NCI-H1694 treated with DMSO at 0.1 percent for 48 hours (cell line): ENCODE measurements at places on chromosomes 12 and 14.

GRCh38 chr12:111084158-111084557 lies 163.8 kb upstream of the MYL2 start:
- DNase-seq: no peak

DNA sequence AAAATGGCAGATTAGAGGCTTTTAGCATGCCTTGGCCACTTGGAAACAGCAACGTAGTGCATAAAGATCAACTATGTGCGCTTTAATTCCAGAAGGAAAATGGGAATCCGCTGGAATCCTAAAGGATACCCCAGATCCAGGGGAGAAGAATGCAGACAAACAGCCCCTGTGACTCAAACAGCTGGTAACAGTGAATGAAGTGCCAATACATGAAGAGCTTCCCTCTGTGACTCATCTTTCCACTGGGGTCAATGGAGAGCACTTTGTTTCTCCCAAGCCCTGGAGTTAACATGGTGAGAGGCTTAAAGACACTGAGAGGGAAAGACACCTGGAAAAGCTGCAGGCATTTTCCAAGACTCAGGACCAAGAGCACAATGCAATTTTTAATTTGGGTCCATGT lies 263.1 kb downstream of the CEP128 start:
- DNase-seq: no peak

GRCh38 chr14:67784244-67784823 lies 32.1 kb downstream of the ZFYVE26 start:
- DNase-seq: no peak

DNA sequence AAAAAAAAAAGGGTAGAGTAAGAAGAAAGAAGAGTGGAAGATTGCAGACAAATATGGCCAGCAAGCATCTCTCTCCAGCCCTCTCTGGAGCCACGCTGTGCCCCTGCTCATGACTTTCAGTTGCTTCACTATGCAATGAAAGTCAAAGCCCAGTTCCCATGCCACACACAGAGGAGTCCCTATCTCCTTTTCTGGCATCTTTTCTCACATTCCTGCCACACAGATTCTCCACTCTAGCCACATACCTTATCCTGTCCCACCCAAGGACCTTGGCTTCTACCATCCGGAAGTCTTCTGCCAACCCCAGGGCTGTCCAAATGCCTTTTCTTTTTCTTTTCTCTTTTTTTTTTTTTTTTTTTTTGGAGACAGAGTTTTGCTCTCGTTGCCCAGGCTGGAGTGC lies 39.3 kb upstream of the CAPRIN2 start:
- DNase-seq: no peak

DNA sequence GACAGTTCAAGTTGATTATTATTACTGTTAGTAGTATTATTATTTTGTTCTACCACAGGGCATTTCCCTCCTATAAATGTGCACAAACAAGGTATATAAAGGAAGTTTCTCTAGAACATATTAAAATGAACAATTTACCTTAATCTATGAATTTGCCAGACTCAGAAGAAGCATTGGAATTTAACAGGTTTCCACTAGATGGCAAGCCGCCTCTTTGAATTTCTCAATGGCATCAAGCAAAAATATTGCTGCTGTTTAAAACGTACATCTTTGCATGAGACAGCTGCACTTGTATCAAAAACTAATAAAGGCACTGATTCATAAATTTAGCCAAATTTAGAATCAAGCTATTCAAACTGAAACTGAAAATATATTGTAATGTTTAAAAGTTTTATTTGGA lies 34.6 kb upstream of the MIS18BP1 start:
- DNase-seq: no peak

GRCh38 chr12:45547822-45548221 lies 181.7 kb upstream of the ARID2 start:
- DNase-seq: no peak

DNA sequence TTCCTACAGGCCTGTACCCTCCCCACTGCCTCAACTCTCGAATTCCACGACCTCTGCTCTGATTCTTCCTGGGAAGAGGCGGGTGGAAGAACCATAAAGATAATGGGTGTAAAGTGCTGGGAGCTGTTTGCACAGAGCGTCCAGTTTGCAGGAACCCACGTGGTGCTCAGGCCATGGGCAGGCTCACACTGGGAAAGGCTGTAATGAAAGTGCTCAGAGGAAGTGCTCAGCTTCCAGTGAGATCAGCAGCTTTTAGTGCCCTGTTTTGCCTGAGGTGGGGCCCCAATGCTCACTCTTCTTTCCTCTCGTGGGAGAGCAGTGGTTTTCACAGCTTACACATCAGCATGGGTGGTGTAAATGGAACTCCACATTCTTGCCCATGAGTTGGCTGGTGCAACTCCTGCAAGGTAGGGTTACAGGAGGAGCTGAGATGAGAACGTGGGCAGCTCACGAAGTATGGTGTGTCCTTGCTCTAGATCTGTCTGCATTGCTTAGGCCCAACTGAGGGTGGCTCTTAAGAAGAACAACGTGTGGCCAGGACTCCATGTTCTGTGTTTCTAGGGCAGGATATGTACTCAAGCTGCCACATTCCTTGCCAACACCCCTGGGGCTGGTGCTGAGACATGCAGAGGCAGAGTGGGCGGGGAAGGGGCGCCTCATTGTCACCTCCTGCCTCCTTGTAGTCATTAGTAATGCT lies 2.9 kb downstream of the TMEM63C start:
- DNase-seq: no peak

DNA sequence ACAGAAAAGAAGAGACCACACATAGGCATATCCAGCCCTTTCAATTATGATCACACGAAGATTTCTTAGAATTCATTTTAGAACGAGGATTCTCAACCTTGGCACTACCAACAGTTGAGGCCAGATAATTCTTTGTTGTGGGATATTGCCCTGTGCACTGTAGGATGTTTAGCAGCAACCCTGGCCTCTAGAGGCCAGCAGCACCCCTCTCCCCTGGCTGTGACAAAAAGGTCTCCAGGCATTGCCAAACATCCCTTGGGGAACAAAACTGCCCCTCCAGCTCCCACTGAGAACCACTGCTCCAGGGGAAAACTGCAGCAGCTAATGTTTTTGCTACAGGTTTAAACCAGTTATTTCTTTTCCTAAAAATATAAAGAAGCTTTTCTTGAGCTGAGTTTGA lies 7.1 kb downstream of the NT5DC3 start:
- DNase-seq: no peak

DNA sequence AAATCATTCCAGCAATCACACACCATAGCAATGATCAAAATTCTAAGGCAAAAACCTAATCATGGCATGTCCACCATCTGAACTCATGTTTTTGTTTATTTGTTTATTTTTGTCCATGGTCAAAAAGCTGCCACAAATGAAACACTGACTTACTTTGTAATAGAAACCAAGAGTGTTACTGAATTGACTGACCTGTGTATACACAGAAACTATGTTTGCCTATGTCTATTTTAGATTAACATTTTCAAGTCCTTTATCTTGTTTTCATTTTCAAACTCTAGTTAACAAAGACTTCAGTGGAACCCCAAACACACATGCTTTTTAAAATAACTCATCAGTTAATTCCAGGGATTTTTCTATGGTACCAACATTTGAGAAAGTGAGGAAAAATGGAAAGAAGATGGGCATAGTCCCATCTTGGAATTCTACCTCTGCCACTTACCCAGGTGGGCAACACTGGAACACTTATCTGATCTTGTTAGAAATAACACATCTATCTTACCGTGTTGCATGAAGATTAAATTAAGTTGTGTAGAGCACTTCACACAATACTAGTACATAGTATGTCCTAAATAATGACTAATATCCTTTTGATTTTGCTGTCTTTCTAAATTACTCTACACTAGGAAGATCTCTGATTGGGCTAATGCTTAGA lies 6.4 kb downstream of the LUM start:
- DNase-seq: no peak

DNA sequence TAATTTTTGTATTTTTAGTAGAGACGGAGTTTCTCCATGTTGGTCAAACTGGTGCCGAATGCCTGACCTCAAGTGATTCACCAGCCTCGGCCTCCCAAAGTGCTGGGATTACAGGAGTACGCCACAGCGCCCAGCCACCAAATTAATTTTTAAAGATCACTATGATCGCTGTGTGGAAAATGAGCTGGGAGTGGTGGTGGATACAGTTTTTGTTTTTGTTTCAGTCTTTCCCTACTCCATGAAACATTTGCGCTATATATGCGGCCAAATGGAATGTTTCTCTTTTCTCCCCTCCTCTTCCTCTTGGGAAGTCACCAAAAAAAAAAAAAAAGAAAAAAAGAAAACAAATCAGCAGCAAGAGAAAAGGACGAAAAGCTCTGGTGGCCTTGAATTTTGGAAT lies 20.8 kb upstream of the P2RX4 start:
- DNase-seq: no peak

GRCh38 chr12:3049611-3050249 lies 27.4 kb upstream of the TSPAN9 start:
- DNase-seq: no peak

DNA sequence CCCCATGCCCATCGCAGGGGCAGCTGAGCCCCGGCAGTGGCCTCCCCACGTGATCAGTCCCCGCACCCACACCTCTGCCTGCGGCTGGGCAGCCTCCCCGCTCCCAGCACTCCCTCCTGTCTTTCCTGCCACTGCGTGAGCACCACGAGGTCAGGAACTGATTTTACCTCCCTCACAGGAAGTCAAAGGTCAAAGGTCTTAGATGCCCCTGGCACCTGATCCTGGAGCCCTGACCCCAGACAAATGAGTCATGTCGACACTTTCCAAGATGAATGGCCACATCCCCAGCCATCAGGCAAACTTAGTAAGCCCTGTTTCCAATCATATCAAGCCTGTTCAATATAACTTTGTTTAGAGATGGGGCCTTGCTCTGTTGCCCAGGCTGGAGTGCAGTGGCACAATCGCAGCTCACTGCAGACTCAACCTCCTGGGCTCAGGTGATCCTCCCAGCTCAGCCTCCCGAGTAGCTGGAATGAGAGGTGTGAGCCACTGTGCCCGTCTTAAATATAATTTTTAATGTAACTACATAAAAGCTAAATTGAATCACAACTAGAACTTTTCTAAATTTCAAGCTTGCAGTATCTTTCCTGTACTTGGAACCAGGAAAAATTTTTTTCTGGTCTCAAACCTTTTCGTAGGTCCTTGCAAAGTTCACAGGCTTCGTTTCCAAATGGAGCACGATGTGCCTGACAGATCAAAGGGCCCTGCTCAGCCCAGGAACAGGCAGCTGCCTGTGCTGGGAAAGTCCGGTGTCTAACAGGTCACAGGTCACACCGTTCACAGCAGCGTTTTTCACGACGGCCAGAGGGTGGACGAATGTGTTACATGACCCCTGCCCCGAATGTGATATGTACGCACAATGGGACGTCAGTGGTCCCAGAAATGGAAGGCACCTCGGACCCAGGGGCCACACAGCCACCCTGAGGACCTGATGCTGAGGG lies 1.9 kb downstream of the LRCOL1 start:
- DNase-seq: no peak

GRCh38 chr12:75631831-75632230 lies 120.4 kb upstream of the KRR1 start:
- DNase-seq: no peak

- DNase-seq: peak; percentile 39
Measured at GRCh38 chr12:120583478-120584030, 2.4 kb upstream of the POP5 start.

- DNase-seq: no peak
Measured at GRCh38 chr12:116274551-116275375, 2.7 kb downstream of the MED13L start.

- no peak for DNase-seq
Measured at GRCh38 chr12:132881818-132882217, 5.6 kb downstream of the CHFR start.

DNA sequence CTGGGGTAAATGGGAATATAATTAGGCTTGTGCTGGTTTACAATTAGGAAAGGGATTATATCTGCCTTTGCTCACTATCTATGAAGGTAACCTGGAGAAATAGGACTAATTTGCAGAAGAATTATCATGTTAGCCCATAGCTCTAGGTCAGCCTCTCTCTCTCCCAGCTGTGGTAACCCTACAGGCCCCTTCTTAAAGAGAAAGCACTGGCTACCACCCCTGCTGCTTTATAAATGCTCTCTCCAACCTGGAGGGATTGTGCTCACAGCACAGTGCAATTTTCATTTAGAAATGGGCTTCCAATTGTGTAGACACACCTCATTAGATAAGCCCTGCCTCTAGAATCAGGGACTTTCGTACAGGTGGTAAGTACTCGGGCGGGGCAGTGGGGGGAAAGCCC lies 22.7 kb upstream of the MGST1 start:
- no peak for DNase-seq

DNA sequence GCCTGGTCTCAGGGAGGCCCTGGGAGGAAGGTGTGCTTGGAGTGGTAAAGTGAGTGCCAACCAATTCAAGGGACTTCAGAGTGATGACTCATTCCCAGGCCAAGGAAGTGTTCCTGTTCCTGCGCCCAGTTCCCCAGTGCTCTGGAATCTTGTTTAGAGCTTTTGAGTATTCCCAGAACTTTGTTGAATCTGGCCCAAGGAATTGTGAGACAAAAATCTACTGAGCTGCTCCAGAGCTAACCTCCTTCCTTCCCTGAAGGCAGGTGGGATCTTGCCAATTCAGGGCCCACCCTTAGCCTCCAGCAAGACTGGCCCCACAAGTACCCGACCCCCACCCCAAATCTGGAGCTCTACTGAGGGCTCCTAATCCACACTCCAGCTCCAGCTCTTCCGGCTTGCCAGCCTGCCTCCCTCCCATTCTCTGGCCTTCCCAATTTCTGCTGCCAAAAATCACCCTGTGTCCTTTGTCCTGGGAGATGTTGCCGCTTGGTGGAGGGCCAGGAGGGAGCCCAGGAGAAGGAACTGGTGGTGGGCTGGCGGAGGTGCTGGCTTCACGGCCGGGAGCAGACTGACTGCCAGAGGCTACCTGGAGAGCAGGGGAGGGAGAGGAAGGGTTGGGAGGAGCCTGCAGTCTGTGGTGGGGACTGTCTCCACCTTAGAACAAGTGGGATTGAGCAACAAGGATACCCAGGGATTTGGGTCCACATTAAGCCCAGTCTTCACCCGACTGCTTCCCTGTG lies 2.0 kb upstream of the ATN1 start:
- peak; percentile 77 for DNase-seq

GRCh38 chr14:81161088-81161487 lies 59.7 kb downstream of the GTF2A1 start:
- DNase-seq: no peak

- no peak for DNase-seq
Measured at GRCh38 chr12:14777271-14777670, 26.0 kb downstream of the WBP11 start.

- DNase-seq: no peak
Measured at GRCh38 chr12:100688451-100688864, 106.1 kb upstream of the ANO4 start.

DNA sequence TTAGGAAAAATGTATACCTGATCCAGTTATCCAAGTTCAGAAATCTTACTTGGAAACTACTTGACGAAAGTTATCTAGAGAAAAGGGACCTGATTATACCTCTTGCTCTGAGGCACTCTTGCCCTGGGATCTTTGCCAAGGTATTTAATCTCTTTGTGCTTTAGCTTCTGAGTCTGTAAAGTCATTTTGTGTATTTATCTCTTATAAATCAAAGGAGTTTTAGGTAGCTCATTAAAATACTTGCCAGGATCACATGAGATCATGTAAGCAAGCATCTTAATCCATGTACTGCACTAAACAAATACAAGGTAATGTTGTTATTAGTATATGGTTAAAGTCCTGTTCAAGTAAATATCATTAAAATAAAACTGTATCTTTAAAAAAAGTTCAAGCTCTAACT lies 147.5 kb downstream of the IPO8 start:
- no peak for DNase-seq

GRCh38 chr12:21713133-21713532 lies 55.5 kb upstream of the LDHB start:
- no peak for DNase-seq

GRCh38 chr12:92540782-92541423 lies 161.9 kb upstream of the PLEKHG7 start:
- no peak for DNase-seq

- no peak for DNase-seq
Measured at GRCh38 chr14:57391517-57392195, 1.3 kb downstream of the NAA30 start.
